Motor neuron (in vitro differentiated cells): ENCODE measurements at places on chromosomes 7 and 10. TPM values are rescaled to one million over a fixed set of nuclear protein-coding genes. Genes with fewer than 3 reads are reported as not detected.

The SSMEM1 gene
- not detected in 2 replicates for total RNA-seq

The CCDC172 gene
- 0.33 and 0.53 TPM in 2 replicates for total RNA-seq

- ATAC-seq = no peak
These were observed 23.8 kb downstream of the PFKP start for GRCh38 chr10:3090914-3091787.

GRCh38 chr10:48517911-48518811 is 86.7 kb downstream of the ARHGAP22 start:
- no peak for ATAC-seq

DNA sequence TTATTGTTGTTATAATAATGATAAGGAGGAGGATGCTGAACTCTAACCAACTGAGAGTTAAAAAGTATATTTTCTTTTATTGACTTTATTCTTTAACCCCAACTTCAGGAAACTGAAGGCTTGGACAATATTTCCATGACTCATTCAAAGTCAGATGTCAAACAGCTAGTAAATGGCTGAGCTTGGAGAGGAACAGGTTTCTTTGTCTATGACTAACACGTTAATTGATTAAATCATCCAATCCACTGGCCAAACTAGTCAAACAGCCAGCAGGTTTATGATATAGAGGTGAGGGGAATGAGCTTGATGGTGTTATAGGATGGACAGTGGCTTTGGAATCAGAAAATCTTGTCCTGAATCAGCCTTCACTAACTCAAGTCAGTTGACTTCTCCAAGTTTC is 119.1 kb upstream of the WDR11 start:
- no peak for ATAC-seq

DNA sequence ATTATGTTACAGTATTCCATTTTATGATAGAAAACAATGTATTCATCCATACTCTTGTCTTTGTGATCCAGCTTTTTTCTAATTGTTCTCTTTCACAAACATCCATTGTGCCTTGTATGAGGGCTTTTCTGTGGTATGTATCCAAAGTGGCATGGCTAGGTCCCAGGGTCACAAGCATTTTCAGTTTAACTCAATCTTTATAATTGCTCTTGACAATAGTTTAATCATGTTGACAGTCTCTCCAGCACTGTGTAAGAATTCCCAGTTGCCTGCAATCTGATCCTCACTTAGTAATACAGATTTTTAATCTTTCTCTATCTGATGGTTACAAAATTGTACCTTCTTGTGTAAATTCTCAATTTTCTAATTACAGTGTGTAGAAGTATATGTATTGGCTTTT is 533.4 kb downstream of the NEBL start:
- ATAC-seq = peak; percentile 43

- no peak for ATAC-seq
These were observed 153.4 kb upstream of the KLF14 start for GRCh38 chr7:130887182-130887956.

- ATAC-seq = peak; percentile 16
These were observed 24.7 kb upstream of the WASL start for GRCh38 chr7:123773481-123773880.

DNA sequence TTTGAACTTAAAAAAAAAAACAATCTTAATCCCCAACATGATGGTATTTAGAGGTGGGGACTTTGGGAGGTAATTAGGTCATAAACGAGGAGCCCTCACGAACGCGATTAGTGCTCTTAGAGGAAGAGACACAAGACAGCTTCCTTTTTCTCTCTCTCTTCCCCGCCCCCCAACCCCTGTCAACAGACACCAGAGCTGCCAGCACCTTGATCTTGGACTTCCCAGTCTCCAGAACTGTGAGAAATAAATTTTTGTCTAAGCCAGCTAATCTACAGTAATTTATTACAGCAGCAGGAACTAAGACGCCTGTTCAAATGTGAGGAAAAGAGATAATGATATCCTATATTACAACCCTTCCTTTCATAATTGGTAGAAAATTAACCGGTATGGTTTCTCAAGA is 40.1 kb downstream of the RELN start:
- no peak for ATAC-seq

DNA sequence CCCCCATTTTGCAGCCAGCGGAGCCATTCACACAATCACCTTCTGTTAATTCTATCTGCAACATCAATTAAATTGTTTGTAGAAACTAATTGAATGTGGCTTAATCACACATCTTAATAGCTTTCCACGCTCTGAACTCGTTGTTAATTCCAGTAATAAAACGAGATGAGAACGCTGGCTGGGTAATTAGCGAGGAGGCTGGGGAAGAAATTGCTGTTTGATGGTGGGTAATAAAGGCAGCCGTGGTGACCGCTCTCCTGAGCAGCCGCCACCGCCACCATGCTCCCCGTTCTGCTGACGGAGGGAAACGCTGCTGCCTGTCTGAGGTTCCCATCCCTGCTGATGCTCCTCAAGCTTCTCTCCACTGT is 36.3 kb downstream of the GBX1 start:
- no peak for ATAC-seq

DNA sequence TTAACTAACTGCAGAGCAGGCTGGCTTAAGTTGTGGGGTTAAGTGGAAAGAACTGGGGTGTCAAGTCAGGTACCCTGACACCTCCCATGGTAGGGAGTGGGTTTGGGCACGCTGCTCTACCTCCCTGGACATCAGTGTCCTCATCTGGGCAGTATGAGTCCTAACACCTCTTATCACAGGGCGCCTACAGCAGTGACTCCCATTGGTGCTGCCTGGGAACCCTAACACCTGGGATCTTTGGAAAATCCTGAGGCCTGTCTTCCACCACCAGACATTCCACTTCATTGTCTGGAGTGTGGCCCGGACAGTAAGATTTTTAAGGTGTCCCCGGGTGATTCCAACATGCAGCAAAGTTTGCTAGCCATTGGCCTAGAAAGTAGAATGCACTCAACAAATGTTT is 239.1 kb downstream of the SKAP2 start:
- no peak for ATAC-seq

DNA sequence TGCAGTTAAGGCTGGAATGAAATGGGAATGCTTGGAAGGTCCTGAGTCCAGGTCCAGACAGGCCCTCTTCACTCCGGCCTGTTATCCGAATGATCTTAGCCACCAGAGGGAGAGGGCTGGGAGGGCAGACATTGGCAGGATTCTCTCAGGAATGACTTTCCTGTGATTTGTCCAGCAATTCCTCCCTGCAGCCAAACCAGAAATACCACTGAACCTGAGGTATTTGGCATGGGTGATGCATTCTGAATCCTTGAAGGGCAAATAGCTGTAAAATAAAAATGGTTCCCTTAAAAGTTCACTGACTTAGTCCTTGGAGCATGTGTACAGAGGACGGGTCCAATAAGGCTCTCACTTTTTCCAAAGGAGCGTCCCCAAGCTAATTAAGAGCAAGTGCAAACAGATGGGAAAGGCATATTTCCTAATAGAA is 77.5 kb upstream of the HABP2 start:
- ATAC-seq = no peak

GRCh38 chr7:100582041-100582579 is 3.8 kb downstream of the LRCH4 start:
- no peak for ATAC-seq
